ENCODE measurements at places on chromosomes 7 and 10. TPM values are rescaled to one million over a fixed set of nuclear protein-coding genes. Genes with fewer than 3 reads are reported as not detected.

GRCh38 chr7:66178258-66178657, 26.9 kb upstream of the TPST1 start:
- DNase-seq: no peak

GRCh38 chr10:128186959-128187787, 61.0 kb upstream of the MKI67 start:
- DNase-seq: no peak

DNA sequence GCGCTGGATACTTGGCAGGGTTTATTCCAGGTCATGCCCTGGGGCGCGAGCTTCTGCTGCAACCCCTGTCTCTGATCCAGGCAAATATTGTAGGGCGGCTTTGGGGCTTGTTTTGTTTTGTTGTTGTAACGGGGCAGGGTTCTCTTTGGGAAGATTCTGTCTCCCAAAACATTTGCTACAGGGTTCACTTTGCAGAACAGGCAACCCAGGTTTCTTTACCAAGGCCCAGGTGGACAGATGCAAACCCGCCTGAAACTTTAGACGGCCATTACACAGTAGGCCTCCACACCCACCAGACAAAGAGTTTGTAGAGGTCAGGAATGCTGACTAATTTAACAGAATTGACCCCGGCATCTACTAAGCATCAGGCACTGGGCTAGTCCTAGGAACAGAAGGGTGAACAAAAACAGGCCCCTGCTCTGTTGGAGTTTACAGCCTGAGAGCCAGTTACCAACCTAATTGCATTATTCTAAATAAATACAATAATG, 567 bp upstream of the CDCA7L start:
- DNase-seq: no peak

DNA sequence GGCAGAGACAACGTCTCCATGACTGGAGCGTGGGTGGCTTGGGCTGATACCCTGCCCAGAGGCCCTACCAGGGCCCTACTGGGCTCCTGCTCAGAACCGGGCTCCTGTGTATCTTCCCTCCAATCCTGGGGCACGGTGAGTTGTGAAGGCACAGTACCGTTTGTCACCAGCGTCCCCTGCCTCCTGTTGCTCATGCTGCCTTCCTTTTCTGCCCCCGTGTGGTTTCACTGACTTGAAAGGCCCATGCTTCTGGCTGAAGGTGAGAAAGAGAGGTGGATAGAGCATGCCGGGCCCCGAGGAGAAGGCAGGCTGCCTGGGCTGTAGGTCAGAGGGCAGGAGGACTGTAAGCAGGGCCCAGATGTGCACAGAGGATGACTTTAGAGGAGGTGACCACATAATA, 9.1 kb upstream of the DMBT1 start:
- DNase-seq: no peak

DNA sequence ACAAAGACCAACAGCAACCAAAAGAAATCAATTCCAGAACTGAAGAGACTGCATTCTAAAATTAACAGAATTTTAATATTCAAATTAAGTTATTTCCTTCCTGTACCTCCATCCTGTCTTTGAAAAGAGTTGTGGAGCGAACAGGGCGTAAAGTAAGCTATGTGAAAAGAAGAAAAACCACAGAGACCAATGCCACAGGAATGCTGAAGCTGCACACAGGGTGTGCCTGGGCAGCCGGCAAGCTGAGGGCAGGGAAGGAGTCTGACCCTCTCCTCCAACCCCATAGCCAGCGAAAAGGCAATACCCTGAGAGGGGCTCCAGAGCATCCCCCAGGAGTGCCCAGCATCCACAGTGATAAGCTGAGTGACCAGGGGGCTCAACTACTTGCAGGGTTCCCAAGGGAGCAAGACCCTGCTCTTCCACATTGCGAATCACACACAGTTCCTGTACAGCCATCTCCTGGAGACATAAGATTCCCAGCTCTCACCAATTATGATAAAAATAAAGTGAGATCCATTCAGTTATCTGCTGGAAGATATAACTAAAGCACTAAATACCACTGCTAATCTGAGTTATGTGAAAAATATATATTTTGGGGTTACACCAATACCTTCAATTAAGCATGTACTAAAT, 93.8 kb downstream of the PARD3 start:
- DNase-seq: no peak

Gene NPSR1
- total RNA-seq: not detected

- DNase-seq: no peak
Measured at GRCh38 chr10:30973737-30974136, 57.9 kb downstream of the ZNF438 start.

DNA sequence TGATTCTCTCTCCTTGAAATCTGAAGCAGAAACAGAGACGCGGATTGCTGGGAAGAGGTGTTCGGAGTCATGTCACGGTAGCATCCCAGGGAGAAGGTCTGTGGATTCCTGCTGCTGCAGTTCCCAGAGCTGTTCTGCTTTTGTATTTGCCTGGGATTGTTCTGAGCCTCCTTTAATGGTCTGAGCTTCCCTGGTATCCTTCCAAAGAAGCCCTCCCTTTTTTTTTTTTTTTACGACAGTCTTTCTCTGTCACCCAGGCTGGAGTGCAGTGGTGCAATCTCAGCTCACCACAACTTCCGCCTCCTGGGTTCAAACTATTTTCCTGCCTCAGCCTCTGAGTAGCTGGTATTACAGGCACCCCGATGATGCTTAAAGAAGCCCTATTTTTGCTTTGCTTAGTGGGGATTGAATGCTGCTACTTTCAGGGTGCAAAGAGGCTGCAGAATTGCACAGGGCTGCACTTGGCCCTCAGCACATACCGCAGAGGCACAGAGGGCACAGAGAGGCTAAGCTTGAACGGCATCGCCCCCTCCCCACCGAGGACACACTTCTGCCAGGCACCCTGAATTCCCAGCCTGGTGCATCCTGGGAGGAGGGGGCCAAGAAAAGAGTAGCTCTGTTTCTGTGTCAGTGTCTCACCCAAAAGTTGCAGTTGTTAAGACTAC, 208.6 kb upstream of the GALNT17 start:
- no peak for DNase-seq

DNA sequence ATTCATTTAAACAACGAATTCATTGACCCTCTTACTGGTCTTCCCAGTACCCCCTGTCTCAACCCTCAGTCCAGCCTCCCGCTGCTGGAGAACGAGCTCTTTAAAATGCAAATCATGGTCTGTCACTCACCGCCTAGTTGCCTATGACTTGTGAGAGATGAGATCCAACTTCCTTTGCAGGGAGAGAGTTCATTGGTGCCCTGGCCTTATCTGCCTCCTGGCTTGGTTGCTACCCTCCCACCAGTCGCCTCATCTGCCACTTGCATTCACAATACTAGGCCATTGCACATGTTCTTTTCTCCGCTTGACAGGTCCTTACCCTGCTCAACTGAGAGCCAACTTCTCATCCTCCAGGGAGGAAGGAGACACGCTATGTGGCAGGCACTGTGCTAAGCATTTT, 54.0 kb upstream of the MXI1 start:
- no peak for DNase-seq

Gene CAMK2G
- 70.1 TPM for total RNA-seq

DNA sequence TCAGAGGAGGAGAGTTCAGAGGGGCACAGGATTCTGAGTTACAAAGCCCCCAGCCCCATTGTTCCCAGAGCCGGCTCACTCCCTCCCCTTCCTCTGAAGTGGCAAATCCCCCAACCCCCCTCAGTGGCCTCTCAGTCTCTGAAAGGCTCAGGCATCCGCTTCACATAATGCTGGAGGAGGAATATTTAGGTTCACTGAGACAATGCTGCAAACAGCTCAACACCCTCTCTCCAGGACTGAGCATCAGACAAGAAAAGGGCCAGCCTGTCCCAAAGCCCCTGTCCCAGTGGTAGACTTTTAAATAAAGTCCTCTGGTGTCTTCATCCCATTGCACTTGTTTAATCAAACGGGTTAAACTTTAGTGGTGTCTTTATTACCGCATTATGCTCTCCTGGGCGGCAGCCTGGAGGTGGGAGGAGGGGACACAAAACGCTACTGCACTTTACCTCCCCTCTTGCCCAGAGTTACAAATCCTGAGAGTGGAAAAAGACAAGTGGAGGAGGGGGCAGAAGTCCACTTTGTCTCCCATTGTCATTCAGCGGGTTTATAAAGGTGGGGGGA, 257.9 kb downstream of the FGFR2 start:
- DNase-seq: no peak

Gene TACC2
- total RNA-seq: 75.8 TPM

Gene CYP2C19
- not detected for total RNA-seq

GRCh38 chr10:113801569-113801968, 50.1 kb downstream of the PLEKHS1 start:
- DNase-seq: no peak

- DNase-seq: no peak
Measured at GRCh38 chr7:7077945-7078344, 104.4 kb upstream of the C1GALT1 start.

DNA sequence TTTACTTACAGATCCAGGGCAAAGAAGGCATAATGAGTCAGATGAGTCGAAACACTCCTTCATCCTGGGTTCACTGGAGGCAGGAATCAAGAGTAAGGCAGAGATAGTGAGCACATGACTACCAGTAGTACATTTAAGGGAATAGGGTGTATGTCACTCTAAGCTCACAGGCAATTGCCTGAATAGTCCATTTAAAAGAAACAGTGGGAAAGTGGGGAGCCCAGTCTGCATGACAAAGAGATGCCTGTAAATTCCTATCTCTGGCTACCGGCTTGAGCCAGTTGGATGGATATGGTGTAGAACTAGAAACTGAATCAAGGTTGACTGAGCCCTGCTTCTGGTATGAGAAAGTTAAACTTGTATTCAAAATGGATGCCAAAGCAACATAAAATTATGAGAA, 861.5 kb upstream of the ZWINT start:
- DNase-seq: no peak

DNA sequence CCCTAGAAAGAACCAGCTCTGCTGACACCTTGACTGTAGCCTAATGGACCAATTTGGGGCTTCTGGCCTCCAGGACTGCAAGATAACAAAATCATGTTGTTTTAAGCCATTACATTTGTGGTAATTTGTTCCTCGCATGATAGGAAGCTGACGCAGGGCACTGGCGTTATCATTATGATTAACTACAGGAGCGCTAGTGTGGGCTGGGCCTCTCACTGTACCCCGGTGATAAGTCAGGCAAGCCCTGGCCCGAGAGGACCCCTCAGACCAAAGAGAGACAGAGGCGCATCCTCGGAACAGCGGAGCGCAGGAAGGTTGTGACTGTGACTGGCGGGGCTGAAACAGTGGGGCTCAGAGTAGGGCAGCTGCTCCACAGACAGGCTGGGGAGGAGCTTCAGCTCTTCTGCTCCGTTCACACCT, 150.3 kb upstream of the CHST15 start:
- no peak for DNase-seq

Gene SLC16A9
- 6.1 TPM for total RNA-seq

Gene SLC29A4
- 0.90 TPM for total RNA-seq

DNA sequence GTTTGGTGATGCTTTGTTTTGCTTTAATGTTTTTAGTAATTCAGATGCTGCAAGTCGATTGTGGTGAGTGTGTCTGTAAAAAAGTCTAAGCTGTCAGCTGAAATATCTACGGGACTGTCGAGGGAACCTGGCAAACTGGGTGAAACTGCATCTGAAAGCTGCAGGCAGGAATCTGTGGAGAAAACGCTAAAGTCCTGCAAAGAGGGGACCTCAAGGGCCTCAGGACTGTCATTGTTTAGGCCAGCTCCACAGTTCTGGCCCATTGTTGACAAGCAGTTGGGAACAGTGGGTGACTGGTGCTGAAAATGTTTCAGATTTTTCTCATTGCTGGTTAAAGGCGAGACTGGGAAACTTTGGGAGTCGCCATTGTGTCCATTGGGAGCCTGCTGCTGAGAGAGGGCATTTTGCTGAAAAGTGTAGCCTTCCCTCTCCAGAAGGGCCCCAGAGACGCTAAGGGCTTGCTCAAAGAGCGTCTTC, 1.8 kb downstream of the HOXA2 start:
- no peak for DNase-seq

DNA sequence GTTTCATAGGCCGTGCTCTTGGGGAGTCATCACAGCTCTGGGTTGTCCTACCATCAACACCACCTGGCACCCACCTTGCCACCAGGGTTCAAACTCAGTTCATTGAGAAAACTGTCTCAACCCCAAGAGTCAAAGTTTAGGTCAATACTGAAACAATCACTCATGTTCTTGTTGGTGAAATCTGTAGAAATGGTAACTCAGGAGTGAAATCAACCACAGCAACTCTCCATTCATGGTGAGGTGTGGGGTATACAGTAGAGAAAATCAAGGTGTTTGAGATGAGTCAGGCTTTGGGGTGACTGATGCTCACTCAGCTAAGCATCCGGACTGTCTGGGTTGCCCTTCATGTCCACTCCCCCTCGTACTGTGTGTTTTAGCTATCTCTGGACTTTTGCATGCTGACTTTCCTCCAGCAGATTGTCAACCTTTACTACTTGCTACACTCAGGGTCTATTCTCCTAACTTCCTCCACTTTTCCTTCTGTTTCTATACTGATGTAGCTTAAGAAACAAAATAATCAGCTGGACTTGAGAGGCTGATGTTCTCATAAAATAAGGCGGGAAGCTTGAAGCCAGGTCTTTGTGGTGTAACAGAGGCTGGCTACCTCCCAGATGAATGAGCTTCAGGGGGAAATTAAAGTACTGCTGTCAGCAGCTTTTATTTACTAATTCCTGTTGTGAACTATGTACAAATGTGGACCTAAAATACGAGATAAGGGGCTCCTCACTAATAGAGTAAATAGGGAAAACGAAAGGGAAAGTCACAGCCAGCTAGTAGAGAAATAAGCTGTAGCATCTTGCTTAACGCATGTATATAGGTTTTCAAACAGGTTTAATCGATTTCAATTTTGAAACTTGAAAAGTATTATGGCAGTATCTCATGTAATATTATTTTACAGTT, 173.6 kb upstream of the AKR1E2 start:
- no peak for DNase-seq

Gene GPER1
- total RNA-seq: 5.5 TPM

- DNase-seq: no peak
Measured at GRCh38 chr10:26937371-26937770, 76.6 kb upstream of the ABI1 start.

GRCh38 chr10:1686491-1686749, 50.9 kb downstream of the ADARB2 start:
- DNase-seq: no peak

- no peak for DNase-seq
Measured at GRCh38 chr10:9707216-9707615, 1310.5 kb upstream of the CELF2 start.

GRCh38 chr7:22647451-22648257, 79.3 kb upstream of the IL6 start:
- DNase-seq: no peak

Gene WDR37
- 16.9 TPM for total RNA-seq

Gene ZCWPW1
- 2.9 TPM for total RNA-seq

DNA sequence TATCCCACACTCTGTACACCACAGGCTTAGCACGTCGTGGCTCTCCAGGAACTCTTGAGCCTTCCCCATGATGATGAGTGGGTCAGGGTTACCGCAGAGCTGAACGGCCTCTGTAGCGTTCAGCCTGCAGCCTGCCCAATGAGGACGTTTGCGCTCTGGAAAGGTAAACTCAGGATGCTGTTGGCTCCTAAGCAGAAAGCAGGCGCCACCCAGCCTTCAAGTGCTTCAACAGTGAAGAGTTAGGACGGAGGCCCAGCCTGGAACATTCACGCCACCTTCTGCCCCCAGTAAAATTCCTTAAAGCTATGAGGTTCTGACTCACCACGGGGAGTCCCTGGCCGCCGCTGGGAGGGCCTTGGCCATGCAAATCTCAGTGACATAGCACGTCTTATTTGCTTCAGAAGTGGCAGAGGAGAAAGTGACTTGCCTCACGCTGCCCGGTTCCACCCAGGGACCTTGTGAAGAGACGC, 161.5 kb upstream of the SH2B2 start:
- DNase-seq: peak; percentile 91

- no peak for DNase-seq
Measured at GRCh38 chr7:80640846-80641245, 2.4 kb downstream of the CD36 start.
